ENCODE measurements at places on chromosomes 1 and 21.
A peak's percentile ranks its signal among the peaks of the same experiment; 100 is the strongest.

DNA sequence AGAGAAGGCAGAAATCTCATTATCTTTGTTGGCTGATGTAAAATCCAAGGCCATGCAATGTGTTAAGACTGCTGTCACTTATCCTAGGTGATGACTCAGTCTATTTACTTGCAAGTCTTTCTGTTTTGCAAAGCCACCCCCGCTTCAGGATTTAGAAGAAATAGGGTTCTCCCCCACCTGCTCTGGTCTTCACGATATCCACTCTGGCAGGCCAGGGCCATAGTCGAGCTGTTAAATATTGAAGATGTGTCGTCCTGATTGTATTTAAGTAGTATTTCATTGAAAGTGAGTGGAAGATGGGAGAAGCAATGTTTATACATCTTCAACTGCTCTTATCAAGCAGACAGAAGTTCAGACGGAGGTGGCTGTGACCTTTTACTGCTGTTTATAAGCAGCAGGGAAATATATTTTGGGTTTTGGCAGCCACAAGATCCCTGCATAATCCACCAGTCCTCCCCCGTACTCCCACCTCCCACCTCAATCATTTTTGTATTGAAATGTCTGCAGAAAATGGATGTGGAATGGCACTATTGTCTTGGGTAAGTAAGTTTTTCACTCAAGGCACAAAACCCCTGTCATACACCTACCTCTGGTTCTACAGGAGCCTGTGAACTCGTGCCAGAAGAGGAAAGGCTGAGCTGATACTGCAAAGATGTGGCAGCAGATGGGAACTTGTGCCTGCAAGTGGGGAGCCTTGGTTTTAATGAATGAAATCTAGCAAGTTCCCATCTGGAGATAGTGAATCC, 117.4 kb downstream of the MRPS6 start:
- DNase-seq = no peak

GRCh38 chr1:214698559-214698958, 95.6 kb downstream of the CENPF start:
- DNase-seq = peak; percentile 59

- no peak for DNase-seq
These were observed 143.9 kb downstream of the GALNT2 start for GRCh38 chr1:230210981-230211336.

- peak; percentile 5 for DNase-seq
These were observed 8.8 kb downstream of the SMCP start for GRCh38 chr1:152886758-152887409.

DNA sequence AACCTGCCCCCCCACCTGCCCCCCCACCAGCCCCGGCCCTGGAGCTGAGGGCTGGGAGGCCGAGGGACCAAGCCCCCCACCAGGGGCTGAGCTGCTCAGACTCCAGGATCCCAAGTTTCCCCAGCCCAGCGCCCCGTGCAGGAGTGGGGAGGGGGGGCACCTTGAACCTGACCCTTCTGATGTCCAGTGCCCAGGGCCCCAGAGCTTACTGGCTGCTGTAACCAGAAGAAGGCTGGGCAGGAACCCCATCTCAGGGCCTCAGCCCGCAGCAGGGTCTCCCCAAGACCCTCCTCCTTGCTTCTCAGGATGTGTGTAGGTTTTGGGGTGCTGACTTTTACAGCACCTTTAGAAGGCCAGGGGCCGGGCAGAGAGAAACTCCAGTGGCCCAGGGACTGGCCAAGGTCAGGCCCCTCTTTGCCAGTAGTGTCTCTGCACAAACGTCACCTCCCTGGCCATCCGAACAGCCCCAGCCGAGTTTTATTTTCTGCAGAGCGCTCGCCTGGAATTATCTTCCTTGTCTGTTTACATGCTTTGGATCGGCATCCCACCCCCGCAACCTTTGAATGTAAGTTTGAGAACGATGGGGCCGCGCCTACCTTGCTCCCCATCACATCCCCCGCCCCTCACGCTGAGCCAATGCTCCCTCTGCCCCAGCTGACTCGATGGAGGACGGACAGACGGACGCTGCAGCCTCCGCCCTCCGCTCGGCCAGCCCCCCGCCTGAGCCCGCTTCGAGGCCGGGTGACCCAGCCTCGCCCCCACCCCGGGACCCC, 70.1 kb upstream of the CASZ1 start:
- no peak for DNase-seq

- peak; percentile 76 for DNase-seq
These were observed 13.6 kb upstream of the FAM89A start for GRCh38 chr1:231053493-231054162.

- no peak for DNase-seq
These were observed 84.8 kb upstream of the ATP1A1 start for GRCh38 chr1:116288201-116288598.

DNA sequence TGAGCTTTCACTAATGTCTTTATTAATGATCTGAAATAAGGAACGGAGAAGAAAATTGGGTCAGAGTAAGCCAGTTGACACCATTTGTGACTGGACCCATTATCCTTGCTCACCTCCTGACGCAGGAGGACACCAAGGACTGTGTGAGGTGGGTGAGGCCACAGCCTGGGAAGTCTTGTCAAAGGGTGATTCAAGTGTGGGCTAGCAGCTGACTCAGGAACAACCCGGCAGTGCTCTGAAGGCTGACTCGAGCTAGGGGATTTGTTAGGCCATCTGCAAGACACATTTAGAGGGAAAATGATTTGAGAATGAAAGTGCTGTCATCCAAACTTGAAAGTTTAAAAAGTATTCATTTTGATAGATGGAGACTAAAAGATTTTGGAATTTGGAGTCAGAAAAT, 21.2 kb downstream of the PRRX1 start:
- DNase-seq = peak; percentile 77

- DNase-seq = peak; percentile 49
These were observed 105.9 kb upstream of the C21orf91 start for GRCh38 chr21:17925000-17925610.

DNA sequence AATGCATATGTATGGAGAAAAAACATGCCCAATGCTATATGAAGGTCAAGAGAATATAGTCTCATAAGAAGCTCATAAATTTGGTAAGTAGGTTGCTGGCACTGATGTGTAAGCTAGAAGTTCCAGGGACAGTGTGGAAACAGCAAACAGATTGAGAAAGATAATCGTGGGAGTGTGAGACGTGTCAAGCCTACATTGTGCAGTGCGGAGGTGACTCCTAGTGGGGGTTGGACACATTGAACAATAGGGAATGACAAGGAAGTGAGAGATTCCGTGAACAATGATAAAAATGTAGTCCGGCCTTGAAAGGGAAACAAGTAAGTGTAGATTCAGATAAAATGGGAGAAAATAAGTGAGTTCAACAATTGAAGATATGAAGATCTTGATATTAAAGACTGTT, 788.4 kb upstream of the PRMT6 start:
- DNase-seq = peak; percentile 41

GRCh38 chr1:25899792-25900191, 6.4 kb downstream of the STMN1 start:
- no peak for DNase-seq

All from fibroblast of upper back skin (primary cell).